ENCODE measurements at places on chromosomes 1 and 21. TPM values are rescaled to one million over a fixed set of nuclear protein-coding genes. Genes with fewer than 3 reads are reported as not detected.

GRCh38 chr1:155070721-155071569 is 7.4 kb downstream of the EFNA4 start:
- peak; percentile 71 for DNase-seq

DNA sequence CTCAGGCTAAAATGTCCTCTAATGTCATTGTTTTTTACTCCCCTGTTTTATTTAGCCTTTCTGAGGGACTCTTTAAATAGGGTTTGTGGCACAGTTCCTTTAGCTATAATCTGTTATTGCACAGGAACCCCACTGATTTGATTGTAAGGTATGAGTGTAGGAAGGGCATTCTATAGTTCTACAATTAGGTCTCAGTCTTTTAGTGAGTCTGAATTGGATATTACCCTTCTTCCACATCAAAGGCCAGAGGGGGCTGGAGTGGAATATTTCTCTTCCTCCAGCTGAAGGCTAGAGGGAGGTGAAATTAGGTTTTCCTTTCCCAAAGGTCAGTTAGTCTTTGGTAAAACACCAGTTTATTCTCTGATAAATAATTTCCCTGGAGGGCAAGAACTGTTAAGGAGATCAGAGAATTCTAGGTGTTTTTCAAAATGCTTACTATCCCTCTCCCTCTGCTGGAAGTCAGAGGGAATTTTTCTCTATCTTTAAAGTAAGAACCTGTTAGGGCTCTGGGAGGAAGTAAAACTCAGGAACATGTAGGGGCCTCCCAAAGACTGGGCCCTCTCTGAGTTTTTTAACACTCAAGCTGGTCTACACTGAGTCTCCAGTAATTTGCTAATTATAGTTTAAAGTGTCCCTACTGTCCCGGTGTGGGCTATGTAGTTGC is 176.3 kb upstream of the ZNHIT6 start:
- DNase-seq: peak; percentile 31

Gene UBE2U
- not detected for total RNA-seq

DNA sequence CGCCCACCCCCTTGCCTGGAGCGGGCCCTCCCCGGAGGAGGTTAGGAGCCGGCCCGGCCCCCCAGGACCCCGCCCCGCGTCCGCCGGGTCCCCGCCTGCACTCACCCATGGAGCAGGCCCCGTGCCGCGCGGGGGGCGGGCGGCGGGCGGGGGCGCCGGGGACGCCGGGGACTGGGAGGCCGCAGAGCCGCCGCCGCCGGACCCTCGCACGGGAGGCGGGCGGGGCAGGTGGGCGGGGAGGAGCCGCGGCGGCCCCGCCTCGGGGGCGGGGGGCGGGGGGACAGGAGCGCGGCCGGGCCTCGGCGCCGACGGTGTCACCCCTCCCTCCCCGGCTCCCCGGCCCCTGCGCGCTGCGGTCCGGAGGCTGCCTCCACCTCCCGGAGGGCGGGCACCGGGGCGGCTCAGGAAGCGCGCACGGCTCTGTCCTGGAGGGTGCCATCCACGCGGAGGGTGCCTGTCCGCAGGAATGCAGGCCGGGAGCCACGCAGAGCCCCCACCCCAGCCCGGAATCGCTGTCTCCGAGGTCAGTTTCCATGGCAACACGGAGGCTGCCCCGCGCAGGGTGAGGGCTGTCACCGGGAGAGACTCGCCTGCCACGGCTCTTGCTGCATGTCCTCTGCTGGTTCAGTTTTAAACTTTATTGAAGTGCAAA is 5.9 kb upstream of the PLEKHG5 start:
- DNase-seq: peak; percentile 41

Gene OLIG1
- not detected for total RNA-seq

Gene OPTC
- total RNA-seq: not detected

DNA sequence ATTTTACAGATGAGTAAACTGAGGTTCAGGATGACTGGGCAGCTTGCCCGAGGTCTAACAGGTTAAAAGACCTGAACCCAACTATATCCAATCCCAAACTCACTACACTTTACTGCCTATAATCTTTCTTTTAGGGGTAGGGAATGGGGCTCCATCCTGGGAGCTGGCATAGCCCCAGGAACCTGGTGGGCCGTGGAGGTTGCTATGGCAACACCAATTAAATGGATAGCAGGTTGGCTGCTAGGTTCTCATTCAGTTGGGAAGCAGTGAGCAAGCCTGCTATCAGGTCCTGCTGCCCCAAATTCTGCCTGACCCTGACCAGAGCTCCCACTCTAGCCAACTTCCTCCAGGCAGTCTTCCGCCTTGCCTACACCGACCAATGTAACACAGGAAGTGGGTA is 40.9 kb downstream of the LRP8 start:
- DNase-seq: no peak

DNA sequence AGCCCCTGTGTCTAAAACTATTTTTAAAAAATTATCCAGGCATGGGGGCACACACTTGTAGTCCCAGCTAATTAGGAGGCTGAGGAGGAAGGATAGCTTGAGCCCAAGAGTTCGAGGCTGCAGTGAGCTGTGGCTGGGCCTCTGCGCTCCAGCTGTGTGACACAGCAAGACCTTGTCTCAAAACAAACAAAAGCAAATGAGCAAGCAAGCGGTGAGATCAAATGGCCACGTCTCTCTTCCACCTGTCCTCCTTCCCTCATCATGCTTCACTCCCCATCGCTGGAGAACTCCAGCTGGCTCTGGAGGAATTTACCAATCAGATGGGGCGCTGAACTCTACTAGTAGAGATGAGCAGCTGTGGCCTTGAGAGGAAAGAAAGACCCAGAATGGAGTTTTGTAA is 14.0 kb upstream of the REN start:
- no peak for DNase-seq

DNA sequence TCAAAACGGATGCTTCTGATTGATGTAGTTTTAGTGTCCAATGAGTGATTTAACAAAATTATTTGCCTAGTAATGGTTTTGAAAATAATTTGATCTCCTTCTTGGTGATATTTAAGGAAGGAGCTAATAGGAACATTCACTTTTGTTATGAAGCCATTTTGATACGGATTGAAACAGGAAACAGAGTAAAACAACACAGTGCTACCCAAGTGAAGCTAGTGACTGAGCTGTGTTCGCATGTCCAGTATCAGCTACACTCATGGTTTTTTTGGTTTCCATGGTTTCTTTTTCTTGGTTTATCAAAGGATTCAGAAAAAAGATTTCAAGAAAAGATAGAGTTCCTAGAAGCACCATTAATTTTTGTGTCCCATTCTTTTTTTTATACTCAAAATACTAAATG is 40.1 kb upstream of the PLEKHO1 start:
- no peak for DNase-seq

DNA sequence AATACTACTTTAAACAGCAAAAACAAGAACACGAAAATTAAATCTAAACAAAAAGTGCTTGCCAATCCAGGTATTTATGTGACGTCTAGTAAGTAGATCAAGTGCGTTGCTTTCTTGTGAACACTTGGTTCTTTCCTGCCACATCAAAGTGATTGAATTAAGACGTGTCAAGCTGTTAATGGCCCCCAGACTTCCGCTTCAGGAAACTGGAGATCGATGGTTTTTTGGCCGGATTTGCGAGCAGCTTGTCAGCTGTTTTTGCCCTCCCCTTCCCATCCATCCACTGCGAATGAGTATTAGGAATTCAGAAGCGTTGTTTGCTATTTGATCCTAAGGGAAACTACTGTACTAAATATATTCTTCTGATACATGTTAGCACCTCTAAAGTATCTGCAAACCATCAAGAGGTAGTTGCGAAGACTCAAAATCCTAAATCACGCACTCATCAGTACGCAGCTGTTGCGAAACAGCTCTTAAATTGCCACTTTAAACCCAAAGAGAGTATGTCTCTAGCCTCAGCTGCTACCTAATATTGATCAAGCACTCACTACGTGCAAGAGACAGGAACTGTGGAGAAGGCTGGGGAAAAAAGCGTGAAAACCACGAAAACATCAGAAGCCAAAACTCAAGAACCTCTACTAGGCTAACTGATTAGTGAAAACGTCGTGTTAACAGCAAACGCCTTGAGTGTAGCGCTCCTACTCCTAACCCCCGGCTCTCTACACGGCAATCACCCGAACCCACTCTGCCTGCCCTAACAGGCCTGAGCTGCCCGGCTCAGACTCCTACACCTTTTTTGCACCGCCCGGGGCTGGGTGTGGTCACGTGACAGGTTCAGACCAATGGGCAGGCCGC is 473 bp upstream of the BRDT start:
- no peak for DNase-seq

DNA sequence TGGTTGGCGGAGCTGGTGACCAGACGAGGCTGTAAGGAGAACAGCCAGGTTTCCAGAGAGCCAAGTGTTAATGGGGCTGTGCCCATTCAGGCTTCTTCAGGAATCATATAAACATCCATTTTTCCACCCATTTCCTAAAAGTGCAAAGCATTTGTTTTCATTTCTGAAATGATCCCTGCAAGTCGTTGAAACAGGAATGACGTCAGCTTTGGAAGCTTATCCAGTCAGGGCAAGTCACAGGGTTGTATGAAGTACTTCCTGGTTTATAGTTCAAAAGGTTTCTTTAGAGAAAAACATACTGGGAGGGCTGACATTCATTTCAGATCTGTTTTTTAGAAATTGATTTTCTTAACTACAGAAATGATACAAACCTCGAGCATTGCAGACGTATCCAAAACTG is 29.2 kb downstream of the IGSF5 start:
- no peak for DNase-seq

DNA sequence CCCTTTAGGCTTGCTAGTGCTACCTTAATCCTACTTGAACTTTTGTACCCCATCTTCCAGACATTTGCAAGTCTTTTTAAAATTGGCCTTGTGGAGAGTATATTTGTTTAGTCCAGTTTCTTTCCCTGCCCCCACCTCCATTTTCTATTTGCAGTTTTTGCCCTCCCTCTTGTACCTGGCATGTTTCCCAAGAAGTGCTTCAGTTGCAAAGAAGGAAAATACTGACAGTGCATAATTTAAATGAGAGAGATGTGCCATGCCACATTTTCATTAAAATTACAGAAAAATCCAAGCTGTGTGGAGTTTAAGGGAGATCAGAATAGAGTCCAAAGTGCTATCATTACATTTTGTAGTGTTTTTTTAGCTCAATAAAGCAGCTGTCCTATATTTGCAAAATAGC is 150.0 kb upstream of the ADGRL2 start:
- no peak for DNase-seq

GRCh38 chr1:36977731-36978406 is 56.4 kb downstream of the GRIK3 start:
- no peak for DNase-seq

DNA sequence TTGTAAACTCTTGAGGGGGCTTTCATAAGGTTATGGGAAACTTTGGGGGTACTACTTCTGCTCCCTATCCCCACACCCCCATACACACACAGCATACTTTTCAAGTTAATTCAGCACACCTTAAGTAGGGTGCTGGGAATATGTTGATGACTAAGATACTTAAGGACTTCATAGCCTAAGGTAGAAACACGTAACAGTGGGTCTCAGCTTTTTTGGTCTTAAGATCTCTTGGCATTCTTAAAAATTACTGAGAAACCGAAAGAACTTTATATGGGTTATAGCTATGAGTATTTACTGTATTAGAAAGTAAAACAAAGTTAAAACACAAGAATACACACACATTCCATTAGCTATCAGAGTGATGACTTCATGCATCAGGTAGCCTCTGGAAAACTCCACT is 2.1 kb downstream of the OTUD3 start:
- no peak for DNase-seq

Gene PADI3
- not detected for total RNA-seq

DNA sequence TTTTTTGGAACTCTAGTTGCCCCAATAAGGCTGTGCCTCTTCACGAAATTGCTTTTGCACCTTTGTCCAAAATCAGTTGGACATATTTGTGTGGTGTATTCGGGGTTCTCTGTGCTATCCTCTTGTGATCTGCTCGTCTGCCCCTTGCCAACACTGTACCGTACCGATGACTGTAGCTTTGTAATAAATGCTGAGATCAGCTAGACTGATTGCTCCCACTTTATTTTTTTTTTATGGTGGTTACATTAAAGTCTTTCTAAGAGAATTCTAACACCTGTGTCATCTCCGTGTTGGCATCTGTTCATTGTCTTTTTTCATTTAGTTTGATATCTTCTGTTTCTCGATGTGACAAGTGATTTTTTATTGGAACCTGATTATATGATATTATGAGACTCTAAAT is 94.1 kb downstream of the ADARB1 start:
- no peak for DNase-seq

DNA sequence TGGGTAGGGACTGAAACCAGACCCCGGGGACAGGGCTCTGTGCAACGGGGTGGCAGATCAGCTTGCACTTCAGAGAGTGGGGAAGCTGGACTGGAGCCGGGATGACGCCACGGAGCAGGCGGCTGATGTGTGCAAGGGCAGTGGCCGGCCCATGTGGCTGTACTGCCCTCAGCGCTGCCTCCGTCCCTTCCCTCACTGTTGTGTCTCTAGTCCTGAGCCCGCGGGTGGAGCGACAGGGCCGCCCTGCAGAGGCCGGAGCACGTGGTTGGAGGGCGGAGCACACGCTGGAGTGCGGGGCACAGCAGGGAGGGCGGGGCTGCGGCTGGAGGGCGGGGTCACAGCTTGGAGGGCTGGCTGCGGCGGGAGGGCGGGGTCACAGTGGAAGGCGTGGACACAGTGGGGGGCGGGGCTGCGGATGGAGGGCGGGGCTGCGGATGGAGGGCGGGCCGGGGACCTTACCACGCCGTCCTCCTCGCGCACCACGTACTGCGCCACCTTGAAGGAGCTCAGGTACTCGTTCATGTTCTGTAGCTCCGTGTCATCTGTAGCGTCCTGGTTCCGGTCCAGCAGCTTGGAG is 52.4 kb downstream of the CHD5 start:
- peak; percentile 56 for DNase-seq

Gene EYA3
- 29.7 TPM for total RNA-seq

- DNase-seq: no peak
Observed at GRCh38 chr1:188325211-188325610, 1496.5 kb downstream of the PLA2G4A start.

DNA sequence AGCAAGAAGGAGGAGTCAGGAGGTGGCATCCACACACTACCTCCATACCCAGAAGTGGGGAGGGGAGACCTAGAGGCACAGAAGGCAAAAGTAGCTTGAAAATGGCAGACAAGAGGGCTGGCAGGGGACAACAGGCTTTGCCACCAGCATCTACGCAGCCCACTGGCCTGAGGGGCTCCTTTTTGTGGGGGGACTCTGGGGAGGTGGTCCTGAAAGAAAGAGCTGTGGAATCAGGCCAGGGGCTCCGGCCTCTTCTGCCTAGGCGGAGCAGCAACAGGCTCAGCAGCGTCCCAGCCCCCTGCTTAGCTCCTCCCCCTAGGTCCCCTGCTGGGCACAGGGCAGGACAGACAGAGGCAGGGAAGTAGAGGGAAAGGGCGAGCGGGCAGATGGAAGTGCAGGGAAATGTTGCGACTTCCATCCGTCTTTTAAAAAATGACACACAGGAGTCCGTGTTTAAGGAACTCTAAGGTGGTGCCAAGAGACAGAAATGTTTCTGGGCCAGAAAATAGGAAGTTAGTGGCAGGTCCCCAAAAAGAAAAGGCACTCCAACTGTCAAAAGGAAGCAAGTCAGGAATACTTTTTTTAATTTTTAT is 10.0 kb upstream of the LEFTY2 start:
- no peak for DNase-seq

Gene KCNA2
- not detected for total RNA-seq
